ENCODE measurements at places on chromosomes 2 and 18.

- H3K27me3 ChIP-seq = no peaks in the 10 kb centered on the region
- no peaks in the 10 kb centered on the region for H3K4me1 ChIP-seq
- no peak overlapping the region for H3K4me3 ChIP-seq
- no peaks in the 10 kb centered on the region for H3K36me3 ChIP-seq
- DNase-seq = no peak
Measured at GRCh38 chr2:236988690-236989624, 96.7 kb upstream of the COPS8 start.

GRCh38 chr2:75518638-75519465 is 41.9 kb downstream of the EVA1A start:
- H3K27me3 ChIP-seq = no peaks in the 10 kb centered on the region
- H3K4me1 ChIP-seq = no peaks in the 10 kb centered on the region
- H3K27ac ChIP-seq = no peak overlapping the region
- H3K36me3 ChIP-seq = no peaks in the 10 kb centered on the region
- no peak for DNase-seq

- H3K27me3 ChIP-seq = no peaks in the 10 kb centered on the region
- H3K4me1 ChIP-seq = peaks cover 10% of the 10 kb centered on the region
- peak overlapping the region; percentile 45 for H3K27ac ChIP-seq
Measured at GRCh38 chr18:24369426-24369825, 28.2 kb downstream of the OSBPL1A start.

DNA sequence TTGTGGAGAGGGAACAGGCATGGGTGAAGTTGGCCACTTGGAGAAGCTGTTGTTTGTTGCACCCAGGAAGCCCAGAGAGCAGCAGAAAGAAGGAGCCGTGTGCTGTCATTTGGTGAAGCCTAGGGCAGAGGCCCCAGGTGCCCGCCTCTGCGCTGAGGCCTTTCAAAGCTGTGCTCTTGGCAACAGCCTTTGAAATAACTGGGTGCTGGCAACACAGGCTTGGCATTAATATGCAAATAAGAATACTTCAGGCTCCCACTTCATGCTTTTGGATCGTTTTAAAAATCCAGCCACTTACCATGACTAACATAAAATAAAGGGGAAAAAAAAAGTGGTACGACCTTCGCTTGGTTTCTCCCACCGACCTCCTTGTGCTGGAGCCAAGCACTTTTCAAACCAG is 41.1 kb downstream of the DHRS9 start:
- H3K36me3 ChIP-seq = no peaks in the 10 kb centered on the region
- DNase-seq = no peak
- H3K4me3 ChIP-seq = no peak overlapping the region
- no peaks in the 10 kb centered on the region for H3K4me1 ChIP-seq

DNA sequence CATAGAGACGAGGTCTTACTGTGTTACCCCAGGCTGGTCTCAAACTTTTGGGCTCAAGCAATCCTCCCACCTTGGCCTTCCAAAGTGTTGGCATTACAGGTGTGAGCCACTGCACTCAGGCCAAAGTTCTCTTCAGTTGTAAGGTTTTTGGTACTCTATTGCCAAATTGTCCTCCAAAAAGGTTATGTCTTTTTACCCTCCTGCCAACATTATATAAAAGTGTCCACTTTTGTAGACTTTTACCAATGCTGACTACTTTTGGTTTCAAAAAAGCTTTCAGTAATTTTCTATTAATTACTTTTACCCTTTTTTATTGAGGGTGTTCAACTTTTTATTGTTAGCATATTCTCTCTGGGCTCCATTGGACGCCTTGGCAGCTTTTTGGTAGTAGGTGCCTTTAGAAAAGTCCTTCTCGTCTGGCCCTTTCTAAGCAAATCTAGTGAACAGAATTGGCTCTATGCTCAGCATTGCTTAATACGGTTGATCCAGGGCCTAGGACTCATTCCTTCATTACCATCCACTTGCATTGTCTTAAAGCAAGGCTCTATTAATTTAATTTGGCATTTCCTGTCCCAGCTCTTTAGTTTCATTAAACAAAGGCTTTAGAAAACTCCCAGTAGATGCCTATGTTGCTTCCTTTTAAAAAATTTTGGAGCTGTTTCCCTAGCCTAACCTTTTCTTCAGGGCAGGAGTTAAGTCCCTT is 16.7 kb upstream of the IL1A start:
- H3K27me3 ChIP-seq = no peaks in the 10 kb centered on the region
- no peaks in the 10 kb centered on the region for H3K36me3 ChIP-seq
- no peak overlapping the region for H3K27ac ChIP-seq

DNA sequence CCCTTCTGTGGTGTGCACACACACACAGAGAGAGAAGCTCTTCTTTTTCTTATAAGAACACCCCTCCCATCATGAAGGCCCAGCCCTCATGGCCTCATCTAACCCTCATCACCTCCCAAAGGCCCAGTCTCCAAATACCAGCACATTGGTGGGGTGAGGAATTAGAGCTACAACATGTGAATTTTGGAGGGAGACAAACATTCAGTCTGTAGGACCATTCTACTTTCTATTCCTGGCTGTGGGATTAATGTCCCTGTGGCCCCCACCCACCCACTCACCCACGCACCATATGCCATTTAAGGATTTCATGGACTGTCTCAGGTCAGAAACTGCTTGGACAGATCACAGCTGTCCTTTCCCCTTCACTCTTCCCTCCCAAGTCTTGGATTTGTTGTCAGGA is 190.2 kb downstream of the GBX2 start:
- no peaks in the 10 kb centered on the region for H3K36me3 ChIP-seq
- no peak for DNase-seq
- no peaks in the 10 kb centered on the region for H3K4me1 ChIP-seq
- H3K27ac ChIP-seq = no peak overlapping the region

DNA sequence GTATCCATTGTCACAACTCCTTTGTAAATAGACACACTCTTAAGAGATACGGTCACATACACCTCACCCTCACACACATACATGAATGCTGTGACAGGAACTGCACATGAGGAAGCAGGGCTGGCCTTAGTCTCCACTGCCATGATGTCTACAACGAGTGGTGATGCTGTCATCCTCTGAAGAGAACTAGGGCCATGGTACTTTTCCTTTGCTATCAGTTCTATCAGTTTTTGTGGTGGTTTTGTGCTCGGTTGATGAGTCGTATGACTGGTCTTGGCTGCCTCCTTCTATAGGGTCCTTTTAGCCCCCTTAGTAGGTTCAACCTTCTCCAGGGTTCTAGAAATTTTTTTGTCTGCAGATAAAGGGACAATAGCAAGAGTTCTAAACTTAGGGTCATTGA is 66.0 kb downstream of the MYO3B start:
- DNase-seq = no peak
- no peaks in the 10 kb centered on the region for H3K4me1 ChIP-seq
- no peaks in the 10 kb centered on the region for H3K27me3 ChIP-seq
- H3K27ac ChIP-seq = no peak overlapping the region
- no peaks in the 10 kb centered on the region for H3K36me3 ChIP-seq
- H3K4me3 ChIP-seq = no peak overlapping the region

DNA sequence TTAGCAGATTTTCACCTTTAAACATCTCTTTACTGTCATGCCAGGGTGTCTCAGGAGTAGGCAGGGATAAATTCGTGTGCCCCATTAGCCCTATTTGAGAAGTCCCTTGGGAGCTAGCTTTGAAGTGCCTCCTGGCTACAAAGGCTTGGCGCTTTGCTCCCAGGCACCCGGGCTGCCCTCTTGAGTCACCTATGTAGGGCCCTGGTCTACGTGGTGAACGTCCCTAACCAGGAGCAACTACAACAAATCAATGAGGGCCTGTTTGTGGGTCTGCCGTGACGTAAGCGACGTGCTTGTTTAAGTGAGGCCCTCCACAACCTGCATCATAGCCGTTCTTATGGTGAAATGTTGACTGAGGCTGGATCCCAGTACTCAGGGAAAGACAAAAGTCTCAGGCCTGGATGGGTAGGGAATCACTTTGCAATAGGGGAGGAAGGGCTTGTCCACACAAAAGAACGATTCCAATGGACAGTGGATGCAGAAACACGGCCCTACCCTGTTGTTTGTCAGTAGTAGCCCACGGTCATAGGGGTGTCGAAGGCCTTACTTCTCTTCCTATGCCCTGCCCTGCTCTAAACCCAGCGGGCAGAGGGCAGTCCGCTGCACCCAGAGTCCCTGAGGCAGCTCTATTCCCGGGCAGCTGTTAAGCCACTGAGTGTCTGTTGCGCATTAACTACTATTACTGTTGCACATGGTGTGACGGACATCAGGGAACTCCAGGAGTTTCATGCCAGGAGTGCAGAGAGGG is 93.9 kb downstream of the INHBB start:
- DNase-seq = no peak
- H3K36me3 ChIP-seq = no peaks in the 10 kb centered on the region
- peaks cover 3% of the 10 kb centered on the region for H3K27me3 ChIP-seq
- H3K4me1 ChIP-seq = no peaks in the 10 kb centered on the region

DNA sequence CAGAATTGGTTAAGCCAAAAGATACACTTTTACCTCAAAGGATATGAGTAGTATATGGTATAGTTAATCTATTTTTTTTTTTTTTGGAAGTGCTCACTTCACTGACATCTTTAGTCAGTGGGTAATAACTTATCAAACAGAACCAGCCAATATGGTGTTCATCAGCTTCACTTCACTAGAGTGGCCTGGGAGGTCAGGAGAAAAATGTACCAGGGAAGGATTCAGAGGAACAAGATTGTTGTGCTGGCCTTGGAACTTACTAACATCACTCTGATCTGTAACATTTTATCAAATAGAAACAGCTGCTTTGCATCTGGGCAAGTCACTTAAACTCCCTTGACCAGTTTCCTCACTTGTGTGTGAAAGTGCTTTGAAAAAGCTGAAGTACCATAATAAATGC is 962.7 kb downstream of the BCL11A start:
- H3K4me1 ChIP-seq = no peaks in the 10 kb centered on the region
- no peak overlapping the region for H3K4me3 ChIP-seq
- no peak overlapping the region for H3K27ac ChIP-seq
- no peaks in the 10 kb centered on the region for H3K36me3 ChIP-seq

- no peaks in the 10 kb centered on the region for H3K27me3 ChIP-seq
- no peaks in the 10 kb centered on the region for H3K4me1 ChIP-seq
- H3K4me3 ChIP-seq = no peak overlapping the region
- no peaks in the 10 kb centered on the region for H3K36me3 ChIP-seq
Measured at GRCh38 chr2:95316466-95317122, 19.4 kb downstream of the KCNIP3 start.

GRCh38 chr2:30666266-30666874 is 140.9 kb downstream of the CAPN13 start:
- no peaks in the 10 kb centered on the region for H3K27me3 ChIP-seq
- DNase-seq = no peak
- no peaks in the 10 kb centered on the region for H3K36me3 ChIP-seq
- H3K27ac ChIP-seq = no peak overlapping the region

DNA sequence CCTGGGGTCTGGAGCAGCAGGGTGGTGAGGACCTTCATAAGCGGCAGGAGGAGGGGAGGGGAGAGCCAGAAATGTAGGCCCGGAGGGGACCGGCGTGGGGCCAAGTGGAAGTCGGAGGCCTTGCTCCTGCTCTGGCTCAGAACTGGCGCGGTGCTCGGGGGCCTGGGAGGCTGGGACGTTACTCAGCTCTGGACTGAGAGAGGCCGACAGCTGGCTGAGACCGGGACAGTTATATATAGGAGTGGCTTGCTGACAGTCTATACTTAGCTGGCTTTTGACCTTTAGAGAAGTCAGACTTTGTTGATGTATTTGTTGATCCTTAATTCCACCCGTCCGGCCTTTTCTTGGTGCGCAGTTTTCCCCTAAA is 15.7 kb downstream of the IGFBP5 start:
- no peaks in the 10 kb centered on the region for H3K27me3 ChIP-seq
- H3K27ac ChIP-seq = no peak overlapping the region
- peaks cover 6% of the 10 kb centered on the region for H3K4me1 ChIP-seq
- H3K4me3 ChIP-seq = no peak overlapping the region

DNA sequence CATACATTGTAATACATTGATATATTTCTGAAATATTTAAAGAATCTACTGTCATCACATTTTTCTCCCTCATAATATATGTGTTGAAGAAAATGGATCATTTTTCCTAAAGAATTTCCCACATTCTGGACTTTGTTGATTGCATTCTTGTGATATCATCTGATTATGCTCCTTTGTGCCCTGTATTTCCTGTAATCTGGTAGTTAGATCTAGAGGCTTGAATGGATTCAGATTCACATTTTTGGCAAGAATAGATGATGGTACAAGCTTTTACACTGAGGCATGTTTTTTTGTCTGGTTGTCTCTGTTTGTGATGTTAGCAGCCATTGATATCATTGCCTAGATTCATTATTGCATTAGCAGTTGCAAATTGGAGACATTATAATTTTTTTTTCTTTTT is 13.4 kb downstream of the UBXN2A start:
- no peak overlapping the region for H3K4me3 ChIP-seq
- H3K4me1 ChIP-seq = no peaks in the 10 kb centered on the region
- no peak overlapping the region for H3K27ac ChIP-seq
- no peak for DNase-seq
- H3K36me3 ChIP-seq = no peaks in the 10 kb centered on the region

DNA sequence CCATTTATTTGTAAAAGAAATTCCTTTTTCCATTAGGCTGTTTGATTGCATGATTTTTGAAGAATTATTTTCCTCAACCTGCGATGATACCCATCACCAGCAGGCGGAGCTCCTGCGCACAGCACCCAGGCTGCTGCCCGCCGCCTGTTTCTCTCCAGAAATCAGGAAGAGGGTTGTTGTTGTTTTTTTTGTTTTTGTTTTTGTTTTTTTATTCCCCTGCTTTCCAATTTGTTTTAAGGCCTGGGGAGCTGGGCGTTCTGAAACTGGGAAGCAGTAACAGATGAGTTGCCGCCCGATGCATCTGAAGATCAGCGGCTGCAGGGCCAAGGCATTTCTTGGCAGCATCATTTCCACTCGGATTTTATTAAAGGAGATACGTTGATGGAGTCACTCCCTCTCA is 132.1 kb downstream of the MBP start:
- H3K4me3 ChIP-seq = no peak overlapping the region
- peak; percentile 23 for DNase-seq
- H3K36me3 ChIP-seq = no peaks in the 10 kb centered on the region
- H3K27ac ChIP-seq = no peak overlapping the region
- no peaks in the 10 kb centered on the region for H3K27me3 ChIP-seq
- no peaks in the 10 kb centered on the region for H3K4me1 ChIP-seq

DNA sequence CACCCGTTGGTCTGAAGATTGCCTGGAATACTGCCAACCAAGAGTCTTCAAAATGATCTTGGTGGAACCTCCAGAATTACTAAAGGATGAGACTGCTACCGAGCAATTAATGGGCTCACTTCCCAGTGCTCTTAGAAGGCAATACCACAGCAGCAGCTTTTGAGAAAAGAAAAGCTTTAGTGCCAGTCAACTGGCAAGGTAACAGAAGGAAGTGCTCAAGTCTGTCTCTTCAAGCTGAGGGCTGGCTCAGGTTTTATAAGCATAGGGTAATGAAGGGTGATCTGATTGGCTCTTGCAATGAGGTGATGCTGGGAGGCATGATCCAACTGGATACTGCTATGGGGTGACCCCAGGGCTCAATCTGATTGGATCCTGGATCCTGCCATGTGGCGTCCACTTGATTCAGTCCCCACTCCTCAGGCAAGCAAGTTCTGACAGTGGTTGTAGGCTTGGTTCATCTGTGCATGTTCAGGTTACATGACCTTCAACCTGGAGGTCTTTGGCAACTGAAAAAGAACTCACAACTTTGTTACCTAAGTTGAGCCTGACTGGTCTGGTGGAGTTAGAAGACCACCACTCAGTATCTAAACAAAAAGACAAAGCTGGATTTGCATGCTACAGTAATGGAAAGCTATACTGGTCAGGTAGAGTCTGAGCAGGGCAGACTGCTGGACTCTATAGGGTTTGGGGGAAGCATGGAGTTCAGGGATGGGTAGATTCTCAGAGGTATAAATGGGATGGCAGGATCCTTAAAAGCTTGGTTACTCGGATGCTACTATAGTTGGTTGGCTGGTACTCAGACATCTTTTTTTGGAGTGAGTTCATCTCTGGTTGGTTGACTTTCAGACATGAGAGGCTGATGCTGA is 14.0 kb upstream of the RIF1 start:
- H3K4me1 ChIP-seq = no peaks in the 10 kb centered on the region
- H3K27me3 ChIP-seq = no peaks in the 10 kb centered on the region
- H3K36me3 ChIP-seq = no peaks in the 10 kb centered on the region

Data from mesendoderm (in vitro differentiated cells).